ENCODE measurements at places on chromosomes 13 and 19. TPM values are rescaled to one million over a fixed set of nuclear protein-coding genes. Genes with fewer than 3 reads are reported as not detected.

- DNase-seq: no peak
These were observed 239.7 kb upstream of the MAB21L1 start for GRCh38 chr13:35716186-35716585.

Gene PSG11
- total RNA-seq: not detected

Gene BRME1
- 5.1 TPM for total RNA-seq

DNA sequence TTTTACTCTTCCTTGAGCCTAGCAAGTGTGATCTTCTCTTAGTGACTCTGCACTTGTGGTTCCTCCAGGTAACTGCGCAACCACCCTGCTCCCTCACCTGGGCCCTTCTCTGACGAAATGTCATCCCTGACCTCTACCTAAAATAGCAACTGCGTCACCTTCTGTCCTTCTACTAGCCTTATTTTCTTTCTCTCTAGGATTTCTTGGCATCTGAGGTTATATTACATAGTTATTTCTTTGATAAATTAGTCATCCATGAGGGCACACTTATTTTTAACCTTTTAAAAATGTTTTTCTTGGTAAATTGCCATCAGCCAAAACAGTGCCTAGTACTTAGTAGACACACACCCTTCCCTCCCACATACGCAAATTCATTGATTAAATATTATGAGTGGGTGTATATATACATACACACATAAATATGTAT, 355.5 kb downstream of the ENOX1 start:
- DNase-seq: no peak

DNA sequence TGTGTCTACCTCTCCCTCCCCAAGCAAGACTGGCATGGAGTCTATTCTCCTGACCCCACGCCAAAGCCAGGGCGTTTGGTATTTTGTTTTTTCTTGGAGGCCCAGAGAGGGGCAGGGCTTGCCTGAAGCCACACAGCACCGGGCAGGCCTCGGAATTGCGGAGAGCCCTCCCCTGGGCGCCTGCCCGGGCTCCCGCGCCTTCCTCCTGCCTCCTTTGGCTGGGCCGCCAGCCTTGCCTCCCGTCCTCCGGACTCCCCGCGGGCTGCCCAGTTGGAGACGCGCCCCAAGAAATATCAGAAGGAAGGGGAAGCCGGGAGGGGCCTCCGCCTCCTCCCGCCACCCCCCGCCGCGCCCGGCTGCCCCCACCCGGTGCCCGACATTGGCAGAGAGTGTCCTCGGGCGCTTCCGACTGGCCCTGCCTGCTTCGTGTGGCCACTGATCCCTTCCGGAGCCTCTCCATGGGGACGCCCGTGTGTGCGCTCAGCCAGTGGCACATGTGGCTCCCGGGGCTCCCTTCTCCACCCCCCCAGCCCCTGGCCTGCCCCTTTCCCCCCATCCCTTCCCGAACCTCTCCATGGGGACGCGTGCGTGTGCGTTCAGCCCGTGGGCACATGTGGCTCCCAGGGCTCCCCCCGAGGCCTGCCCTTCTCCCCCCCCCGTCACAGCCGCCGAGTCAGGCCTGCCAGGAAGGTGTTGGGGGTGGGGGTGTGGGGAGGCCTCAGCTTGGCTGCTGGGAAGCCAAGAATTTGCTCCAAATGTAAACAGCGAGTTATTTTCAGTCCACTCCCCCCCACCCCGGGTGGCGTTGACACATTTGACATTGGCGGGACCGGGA, 37.3 kb downstream of the NFIC start:
- DNase-seq: peak; percentile 86

DNA sequence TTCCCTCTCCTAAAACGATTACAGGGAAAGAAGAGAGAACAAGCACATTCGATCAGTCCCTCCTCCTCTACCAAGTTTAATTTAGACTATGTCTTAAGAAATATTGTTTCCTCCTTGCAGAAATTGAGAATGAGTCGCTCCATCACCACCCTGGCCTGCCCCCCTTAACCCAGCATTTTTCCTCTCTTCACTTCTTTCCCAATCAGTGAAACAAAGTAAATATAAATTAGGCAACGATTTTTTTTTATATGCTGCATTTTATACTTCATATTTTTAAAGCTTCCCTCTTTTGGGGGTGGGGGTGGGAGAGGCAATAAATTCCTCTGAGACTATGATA, 300.0 kb downstream of the SPRY2 start:
- peak; percentile 6 for DNase-seq

GRCh38 chr13:28470296-28470695, 24.6 kb downstream of the FLT1 start:
- no peak for DNase-seq

Gene DYRK1B
- total RNA-seq: 0.81 TPM

DNA sequence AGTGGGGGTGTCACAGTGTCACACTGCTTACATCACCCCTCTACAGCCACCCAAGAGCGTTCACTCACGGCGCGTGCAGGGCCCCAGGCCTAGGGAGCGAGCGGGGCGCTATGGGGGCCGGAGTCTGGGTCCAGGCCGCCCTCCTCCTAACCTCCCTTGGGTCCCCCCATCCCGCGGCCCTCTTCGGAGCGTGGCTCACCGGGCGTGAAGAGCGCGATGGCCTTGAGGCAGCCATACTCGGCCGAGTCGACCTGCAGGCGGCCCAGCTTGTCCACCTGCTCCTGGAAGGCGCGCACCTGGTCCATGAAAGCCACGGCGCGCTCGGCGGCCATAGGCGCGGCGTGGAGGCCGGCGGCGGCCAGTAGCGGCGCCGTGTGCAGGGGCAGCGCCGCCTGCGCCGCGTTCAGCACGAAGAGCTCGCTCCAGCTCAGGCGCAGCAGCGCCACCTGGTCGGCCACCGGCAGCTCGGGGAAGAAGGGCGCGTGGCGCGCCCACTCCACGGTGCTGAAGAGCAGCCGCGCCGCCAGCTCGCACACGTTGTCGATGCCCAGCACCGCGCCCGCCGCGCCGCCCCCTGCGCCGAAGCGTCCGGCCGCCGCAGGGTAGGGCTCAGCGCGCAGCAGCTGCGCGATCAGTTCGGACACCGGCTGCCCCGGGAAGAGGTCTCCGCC, 9.4 kb downstream of the OCEL1 start:
- DNase-seq: no peak

Gene WDR88
- total RNA-seq: not detected

Gene PVR
- total RNA-seq: 141 TPM

Gene PRTN3
- total RNA-seq: not detected

- DNase-seq: no peak
These were observed 180.8 kb downstream of the SPRY2 start for GRCh38 chr13:80160110-80160509.

- DNase-seq: no peak
These were observed 24.8 kb downstream of the MAP4K1 start for GRCh38 chr19:38592940-38593339.

- DNase-seq: peak; percentile 72
These were observed 53.4 kb upstream of the KLF12 start for GRCh38 chr13:74187564-74187963.

Gene DIAPH3
- 32.4 TPM for total RNA-seq

DNA sequence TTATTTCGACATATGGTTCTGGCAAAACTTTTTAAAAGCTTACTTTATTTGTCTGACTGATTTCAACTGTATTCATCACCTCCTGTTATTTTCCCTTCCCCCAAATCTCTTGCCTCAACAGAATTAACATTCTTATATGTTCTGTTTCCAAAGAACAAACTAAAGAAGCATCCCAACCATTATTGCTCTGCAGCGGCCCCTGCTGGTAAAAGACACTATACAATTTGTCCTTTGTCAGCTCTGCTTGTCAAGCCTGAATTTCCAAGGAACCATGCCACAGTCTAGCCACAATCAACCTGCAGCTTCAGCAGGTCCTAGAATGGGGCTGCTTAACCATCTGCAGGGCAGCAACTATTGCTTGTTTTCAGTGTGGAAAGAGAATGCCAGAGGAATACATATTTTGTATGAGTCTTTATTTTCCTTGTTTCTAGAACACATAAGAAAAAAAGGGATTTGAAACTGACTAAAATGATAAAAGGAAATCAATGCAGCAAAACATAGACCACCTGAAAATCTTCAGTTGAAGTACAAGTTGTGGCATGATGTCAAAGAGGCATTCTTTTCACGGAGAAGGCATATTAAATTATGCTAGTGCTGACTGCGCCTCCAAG, 845.3 kb downstream of the DIAPH3 start:
- peak; percentile 41 for DNase-seq

- DNase-seq: no peak
These were observed 4.2 kb upstream of the MYH14 start for GRCh38 chr19:50199259-50199555.

DNA sequence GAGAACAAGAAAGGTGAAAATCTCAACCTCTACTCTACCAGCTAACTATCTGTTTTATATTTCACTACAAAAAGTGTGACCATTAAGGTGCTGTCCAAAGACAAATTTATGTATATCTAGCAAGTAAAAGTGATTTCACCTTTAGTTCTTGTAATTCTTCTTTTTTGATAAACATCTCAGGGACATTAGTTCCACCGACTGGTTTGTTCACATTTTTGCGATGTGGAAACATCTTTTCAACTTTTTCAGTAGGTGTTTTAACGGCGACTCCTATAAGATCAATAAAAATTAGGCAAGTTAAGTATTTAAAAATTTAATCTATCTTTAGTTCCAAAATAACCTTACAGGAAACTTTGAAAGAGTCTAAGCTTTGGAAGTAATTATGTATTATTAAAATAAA, 33.3 kb downstream of the CLDN10 start:
- no peak for DNase-seq

GRCh38 chr13:67554286-67554685, 324.1 kb upstream of the PCDH9 start:
- no peak for DNase-seq

DNA sequence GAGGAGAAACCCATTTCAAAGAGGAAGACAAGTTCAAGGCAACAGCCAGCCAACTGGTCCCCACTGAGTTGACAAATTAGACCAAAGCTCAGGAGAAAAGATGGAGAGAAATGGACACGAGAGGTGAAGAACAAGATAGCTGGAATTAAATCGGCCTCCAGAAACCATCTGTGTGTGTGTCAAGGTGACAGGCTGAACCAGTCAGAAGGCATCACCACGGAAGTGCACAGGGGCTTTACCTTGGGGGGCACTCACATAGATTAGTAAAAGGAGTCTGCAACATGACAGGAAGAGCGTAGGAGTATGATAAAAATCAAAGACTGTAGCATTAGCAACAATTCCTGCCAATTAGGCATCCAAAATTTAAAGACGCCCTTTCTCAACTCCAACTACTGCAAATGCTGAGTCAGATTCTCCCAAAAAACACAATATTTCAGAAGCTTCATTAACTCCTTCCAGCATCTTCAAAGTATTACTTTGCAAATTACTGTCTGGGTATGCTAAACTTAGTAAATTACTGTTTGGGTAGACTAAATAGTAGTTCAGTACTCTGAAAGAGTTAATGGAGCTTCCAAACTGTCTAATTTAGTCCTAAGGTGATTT, 66.2 kb downstream of the FOXO1 start:
- DNase-seq: no peak
